ENCODE measurements at places on chromosomes 1 and 21. TPM values are rescaled to one million over a fixed set of nuclear protein-coding genes. Genes with fewer than 3 reads are reported as not detected.

GRCh38 chr1:215133532-215133931, 51.0 kb downstream of the KCNK2 start:
- no peak for DNase-seq

DNA sequence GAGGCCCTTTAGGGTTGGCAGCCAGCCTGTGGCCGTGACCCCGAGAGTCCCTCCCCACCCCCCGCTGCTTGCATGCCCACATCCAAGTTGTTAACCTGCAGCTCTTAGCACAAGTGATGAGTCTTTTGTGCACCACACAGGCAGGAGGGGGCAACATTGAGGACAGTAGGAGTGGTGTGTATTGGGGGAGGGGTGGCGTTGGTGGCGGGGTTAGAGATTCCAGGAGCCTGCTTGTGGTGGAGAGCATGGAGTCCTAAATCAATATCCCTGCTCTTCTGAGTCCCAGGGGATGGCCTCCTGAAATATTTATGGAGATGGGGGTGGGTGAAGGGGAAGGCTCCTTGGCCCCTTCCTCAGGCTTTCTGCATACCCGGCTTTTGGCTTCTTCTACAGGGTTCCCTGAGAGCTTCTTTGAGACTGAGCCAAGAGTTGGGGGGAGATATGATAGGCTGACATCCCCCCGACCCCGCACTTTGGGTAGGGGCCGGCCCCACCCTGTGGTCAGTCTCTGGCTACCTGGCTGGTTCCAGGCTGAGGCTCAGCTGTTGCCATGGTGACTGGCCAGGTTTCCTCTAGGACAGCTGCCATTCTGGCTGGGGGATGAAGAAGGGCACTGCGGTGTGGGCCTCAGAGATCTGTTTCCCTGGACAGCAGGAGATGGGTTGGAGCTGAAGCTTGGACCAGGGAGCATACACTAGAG, 5.0 kb downstream of the CHRNB2 start:
- no peak for DNase-seq

DNA sequence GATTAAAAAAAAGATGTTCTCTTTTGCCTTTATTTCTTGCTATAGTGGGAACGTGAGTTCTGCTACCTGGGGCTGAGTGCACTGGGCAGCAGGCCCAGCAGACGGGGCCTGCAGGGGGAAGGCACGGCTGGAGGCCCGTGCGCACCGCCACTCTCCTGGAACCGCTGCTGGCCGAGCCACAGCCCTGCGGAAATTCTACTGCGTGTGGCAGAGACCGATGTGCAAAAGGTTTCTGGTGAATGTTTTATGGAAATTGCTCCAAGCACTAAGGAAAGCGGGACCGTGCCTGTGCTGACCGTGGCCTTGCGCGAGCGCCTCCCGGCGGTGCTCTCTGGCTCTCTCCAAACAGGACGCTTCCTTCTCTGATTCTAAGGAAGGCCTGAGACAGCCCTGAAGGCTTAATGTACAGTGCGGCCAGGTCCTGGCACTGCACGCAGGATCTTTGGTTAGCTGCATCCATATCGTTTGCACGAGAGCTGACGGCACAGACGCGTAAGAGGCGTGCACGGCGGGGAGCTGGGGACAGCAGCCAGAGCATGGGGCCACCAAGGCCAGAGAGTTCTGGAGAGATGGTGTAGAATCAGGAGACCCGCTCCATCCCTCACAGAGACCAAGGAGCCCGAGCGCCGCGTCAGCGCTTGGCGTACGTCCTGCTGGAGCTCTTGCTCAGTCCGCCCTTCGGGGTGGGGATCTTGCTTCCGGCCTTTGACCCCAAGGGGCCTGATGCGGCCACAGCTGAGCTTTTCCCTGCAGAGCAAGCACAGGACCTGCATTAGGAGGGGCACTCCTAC, 18.7 kb upstream of the LRRC47 start:
- DNase-seq = no peak

DNA sequence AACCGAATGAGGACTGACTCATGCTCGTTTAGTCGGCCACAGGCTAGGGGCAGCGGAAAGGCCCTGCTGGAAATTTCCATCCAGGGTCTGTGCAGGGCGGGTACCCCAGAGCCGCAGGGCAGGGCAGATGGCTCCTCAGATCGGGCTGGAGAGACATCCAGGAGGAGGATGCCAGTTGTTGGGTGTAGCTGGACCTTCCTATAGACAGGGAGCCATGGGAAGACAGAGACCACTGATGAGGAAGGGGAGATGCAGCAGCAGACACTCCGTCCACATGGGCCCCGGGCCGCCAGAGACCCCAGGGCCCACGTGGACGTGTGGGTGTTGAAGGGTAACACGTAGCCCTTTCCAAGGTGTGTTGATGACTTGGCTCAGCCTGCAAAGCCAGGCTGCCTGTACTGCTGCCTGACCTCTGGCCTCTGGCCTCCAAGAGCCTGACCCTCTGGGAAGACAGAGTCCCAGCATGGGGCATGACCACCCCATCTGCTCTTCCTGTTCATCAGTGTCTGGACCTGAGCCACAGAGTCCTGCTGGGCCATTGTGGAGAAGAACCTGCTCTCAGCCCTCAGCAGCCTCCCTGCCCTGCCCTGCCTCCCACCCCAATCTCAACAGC, 4.8 kb downstream of the GNG4 start:
- no peak for DNase-seq

DNA sequence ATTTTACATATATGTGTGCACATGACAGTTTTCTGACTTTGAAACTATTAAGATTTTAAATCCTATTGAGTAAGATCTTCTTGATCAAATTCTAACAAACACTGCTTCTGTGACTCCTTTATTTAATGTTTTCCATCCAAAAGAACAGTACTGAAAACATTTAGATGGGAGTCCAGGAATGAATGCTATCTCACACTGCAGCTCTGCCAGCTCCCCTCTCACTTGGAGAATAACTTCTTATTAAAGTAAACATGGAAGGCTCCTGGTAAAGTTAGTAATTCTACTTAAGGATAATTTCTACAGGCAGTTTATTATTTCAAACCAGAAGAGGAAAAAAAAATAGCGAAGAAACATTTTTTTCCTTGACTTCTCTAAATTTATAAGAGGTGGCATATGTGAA, 349.1 kb downstream of the DPYD start:
- no peak for DNase-seq

DNA sequence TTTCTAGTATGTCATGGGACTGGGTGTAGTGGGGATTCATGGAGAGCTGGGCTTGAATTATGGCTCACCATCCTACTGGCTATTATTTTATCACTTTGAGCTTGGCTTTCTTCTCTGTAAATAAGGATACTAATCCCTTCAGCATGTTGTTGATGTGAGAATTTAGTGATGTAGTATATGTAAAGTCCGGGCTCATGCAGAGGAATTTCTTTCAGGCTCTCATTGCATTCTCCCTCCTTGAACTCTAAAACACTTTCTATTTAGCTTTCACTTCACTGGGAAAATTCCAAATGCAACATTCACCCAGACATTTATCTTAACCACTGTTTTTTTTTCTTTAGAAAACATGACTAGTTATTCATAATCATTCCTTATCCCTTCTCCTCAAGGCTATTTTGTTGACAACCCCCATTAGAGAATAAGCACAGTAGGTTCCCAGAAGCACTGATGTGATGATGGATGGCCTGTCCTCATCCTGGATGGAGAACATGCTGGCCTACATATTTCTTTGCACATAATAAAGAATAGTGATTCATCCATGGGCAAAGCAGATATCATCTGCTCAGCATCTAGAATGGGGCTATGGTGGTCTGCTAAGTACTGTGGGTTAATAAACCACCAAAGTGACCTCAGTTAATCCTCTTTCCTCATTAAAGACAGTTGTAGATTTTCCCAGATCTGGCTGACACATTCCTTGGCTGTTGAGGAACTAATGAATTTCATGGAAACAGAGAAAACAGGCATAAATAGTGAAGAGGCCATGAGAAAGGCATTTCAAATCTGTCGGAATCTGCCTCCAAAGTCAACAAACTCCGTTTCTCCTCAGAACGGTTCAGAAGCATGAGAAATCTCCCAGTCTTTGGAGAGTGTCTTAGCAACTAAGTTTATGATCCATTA, 68.0 kb upstream of the CYP2J2 start:
- no peak for DNase-seq

DNA sequence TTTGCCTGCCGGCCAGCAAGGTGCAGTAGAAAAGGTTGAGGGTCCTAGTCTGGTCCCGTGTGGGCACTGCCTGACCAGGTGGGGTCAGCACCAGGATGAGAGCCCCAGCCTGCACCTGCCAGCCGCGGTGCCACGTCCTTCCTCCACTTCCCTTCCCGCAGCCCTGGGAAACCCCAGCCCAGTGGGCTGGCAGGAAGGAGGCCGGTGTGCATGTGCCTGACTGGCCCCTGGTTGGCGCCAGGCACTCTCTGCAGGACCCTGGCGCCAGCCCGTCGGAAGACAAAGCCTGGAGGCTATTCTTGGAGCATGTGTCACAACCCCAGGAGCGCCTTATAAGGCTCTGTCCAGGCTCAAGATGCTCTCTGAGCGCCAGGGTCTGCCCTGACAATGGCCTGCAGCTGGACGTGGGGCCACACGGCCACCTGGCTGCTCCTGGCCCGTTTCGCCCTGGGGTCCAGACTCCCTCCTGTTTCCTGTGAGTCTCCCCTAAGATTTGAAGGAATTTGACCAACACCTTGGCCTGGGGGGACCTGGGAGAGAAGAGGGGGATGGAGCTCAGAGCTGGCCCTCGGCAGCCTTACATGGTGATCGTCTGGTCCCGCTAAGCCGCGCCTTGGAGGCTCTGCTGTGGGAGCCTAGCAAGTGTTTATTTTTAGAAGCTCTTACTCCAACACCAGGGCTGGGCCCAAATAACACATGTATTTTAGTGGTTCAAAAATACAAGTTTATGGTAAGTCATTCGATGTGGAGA, 31.9 kb upstream of the POFUT2 start:
- DNase-seq = no peak

- no peak for DNase-seq
Observed at GRCh38 chr1:211280910-211281309, 21.7 kb downstream of the RCOR3 start.

- no peak for DNase-seq
Observed at GRCh38 chr1:205538235-205538840, 33.9 kb downstream of the CDK18 start.

PDXK gene
- 33.2 TPM for polyA plus RNA-seq

LCE1C gene
- not detected for polyA plus RNA-seq

OLIG1 gene
- 0.16 TPM for polyA plus RNA-seq

LRRN2 gene
- 5.8 TPM for polyA plus RNA-seq

C4BPA gene
- 0.56 TPM for polyA plus RNA-seq

TNN gene
- polyA plus RNA-seq = 6.6 TPM

ERVH48-1 gene
- polyA plus RNA-seq = 0.88 TPM
